ENCODE measurements at places on chromosomes 7 and 10. TPM values are rescaled to one million over a fixed set of nuclear protein-coding genes. Genes with fewer than 3 reads are reported as not detected.
A peak's percentile ranks its signal among the peaks of the same experiment; 100 is the strongest.

DNA sequence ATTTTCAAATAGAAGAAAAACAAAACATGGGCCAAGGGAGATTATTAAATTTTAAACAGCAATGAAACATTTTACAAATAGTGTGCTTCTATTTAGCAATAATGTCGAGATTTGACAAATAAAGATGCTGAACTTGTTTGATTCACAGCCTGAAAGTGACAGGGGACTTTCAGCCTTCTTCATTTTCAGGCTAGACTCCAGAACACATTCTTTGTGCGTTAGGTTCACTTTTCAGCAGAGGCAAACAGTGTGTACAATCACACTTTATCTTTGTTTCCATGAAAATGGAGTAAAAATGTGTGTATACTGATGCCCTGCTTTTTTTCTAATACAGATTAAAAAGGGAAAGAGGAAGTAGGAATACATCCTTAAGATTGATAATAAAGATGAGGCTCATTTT lies 35.6 kb downstream of the FAM171A1 start:
- no peak for DNase-seq

The SP4 gene
- 2.3 TPM for polyA plus RNA-seq

DNA sequence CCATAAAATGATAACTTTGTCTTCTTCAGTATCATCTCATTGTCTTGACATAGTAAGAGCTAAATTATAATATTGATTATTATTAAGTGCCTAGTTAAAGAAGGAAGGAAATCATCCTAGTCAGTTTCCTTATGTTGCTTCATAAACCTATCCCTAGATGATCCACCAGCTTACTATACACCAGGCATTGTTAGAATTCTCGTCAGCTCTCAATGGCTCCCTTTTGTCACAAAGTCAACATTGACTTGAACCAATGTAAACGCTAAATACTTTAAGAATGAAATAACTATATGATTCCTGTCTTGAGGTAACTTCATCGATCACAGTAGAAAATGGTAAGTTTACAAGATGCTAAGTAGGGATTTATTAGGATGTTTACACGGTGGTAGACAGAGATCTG lies 1162.9 kb downstream of the CNTNAP2 start:
- no peak for DNase-seq

DNA sequence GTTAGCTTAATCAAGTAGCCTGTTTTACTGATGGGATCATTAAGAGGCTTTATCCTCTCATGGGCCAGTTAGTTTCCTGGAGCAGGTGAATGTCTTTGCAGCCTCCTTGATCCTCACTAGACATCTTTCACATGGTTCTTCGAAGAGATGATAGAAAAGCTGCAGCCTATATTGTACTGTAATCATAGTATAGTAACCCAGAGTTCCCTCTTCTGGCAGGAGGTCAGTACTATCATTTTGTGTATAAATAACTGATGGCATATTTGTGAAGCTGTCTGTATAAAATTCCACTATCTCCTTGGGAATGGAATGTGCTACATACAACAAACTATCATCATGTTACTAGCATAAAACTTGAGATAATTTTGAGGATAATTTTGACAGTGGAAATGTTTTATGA lies 123.8 kb upstream of the PRPS1L1 start:
- DNase-seq = peak; percentile 5

- DNase-seq = peak; percentile 51
Observed at GRCh38 chr7:100446040-100446439, 9.7 kb upstream of the PPP1R35 start.

The FRAT2 gene
- 2.8 TPM for polyA plus RNA-seq

GRCh38 chr10:21289961-21290360 lies 235.5 kb downstream of the SKIDA1 start:
- DNase-seq = no peak

The COL17A1 gene
- polyA plus RNA-seq = 0.51 TPM

The UNC5B gene
- polyA plus RNA-seq = 3.0 TPM

The SPDYE16 gene
- polyA plus RNA-seq = 0.10 TPM

GRCh38 chr7:44048031-44048795 lies 3.7 kb downstream of the DBNL start:
- DNase-seq = no peak

DNA sequence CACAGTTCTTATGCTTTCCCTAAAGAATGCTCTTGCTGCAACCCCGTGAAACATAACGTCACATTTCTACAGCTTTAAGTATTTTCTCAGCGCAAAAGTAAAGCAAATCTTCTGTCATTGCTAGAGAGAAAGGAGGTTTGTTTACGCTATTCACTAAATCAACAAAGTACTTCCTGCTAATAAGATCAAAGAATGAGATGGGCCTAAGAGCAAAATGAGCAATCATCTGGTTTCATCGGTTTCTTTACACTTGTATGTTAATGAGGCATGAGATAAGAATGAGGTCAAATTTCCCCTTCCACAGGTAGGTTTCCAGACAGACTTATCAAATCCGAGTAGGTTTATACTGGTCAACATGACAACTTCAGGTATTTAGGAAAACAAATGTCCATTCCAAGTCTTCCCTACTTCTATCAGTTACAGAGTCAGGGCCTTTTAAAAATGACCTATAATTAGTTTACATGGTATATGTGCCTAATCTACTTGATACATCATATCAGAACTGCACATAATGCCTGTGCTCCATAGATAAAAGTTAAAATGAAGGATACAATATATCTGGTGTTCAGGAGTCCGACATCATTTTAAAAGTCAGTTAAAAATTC lies 8.4 kb downstream of the USP6NL start:
- no peak for DNase-seq

- no peak for DNase-seq
Observed at GRCh38 chr10:78904196-78904595, 164.6 kb upstream of the ZMIZ1 start.

DNA sequence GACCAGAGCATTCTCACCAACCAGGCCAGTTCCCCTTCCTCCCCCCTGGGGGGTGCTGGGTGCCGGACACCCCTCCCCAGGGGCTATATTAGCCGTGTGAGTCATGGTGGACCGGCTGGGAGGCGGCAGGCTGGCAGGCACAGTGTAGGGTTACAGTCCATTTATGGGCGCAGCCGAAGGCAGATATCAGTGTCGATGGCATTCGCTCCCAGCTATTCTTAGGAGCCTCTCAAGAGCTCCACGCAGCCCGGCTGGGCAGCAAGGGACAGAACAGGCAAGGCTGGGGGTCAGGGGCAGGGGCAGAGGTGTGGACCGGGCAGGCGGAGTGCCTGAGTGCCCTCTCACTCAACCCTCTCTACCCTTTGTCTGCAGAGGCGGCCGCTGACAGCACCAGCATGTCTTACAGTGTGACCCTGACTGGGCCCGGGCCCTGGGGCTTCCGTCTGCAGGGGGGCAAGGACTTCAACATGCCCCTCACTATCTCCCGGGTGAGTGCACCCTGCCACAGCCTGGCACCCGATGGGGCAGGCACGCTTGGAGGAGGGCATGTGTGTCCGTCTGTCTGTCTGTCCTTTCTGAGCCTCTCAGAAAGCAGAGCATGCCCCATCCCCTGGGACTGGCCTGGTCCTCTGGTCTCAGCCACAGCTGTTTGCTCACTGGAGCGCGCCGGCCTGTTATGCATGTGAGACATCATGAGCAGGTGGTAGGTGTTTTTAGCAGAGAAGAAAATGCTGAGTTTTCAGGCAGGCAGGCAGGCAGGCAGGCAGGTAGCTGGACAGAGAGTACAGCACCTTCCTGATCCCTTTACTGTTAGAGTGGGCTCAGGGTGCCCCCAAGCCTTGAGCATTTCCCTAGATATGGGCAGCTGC lies at the start of gene LDB3:
LDB3 (plus strand) TSS at position 215 of the 869 bp plus-strand sequence; CDS start at position 396, 181 bp downstream.
- no peak for DNase-seq

GRCh38 chr10:64813391-64813790 lies 1292.2 kb downstream of the REEP3 start:
- no peak for DNase-seq

DNA sequence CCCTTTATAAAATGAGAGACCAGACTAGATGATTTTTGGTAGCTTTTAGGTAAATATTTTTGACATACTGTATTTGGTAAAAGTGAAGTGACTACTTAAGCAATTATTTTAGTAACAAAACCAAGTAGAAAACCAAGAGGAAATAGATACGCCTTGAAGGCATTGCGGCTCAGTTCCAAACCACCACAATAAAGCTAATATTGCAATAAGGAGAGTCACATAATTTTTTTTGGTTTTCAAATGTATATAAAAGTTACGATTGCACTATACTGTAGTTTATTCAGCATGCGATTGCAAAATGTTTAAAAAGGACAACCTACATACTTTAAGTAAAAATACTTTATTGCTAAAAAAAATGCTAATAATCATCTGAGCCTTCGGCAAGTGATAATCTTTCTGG lies 581.7 kb upstream of the POT1 start:
- no peak for DNase-seq
